ENCODE measurements at places on chromosomes 7 and 10.

DNA sequence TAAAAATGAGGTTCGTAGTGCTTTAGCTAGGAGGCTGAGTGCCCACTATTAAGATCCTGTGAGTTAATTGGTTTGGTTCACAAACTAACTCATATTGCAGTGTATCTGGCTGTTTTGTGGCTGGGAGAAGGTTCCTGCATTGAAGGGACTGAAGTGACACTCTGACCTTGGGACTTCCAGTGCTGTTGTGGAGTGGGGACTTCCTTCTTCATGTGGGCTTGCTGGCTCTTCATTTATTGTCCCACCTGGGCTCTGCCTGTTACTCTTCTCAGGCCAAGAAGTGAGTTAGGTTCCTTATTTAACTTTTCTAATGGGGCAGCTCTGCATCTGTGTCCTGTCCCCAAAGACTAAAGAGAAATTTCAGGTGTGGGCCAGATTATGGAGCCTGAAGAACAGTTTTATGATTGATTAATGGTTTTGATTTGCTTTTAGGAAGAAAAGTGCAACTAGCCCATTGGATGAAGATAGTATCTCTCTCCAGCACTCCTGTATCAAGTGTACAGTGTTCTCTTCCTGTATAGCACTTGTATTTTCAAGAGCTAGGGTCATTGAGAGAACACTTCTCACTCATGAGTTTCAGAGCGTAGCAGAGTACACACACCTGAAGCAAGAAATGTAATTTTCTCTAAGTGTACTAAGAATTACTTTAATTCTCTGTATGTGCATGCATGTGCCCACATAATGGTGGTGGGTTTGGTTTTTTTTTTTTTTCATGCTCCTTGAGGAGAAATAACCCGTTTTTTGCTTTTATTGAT is 54.8 kb downstream of the AUTS2 start:
- DNase-seq, result no peak

GRCh38 chr7:154777023-154777422 is 225.9 kb downstream of the PAXIP1 start:
- no peak for DNase-seq

- no peak for DNase-seq
Observed at GRCh38 chr10:3460420-3461128, 288.0 kb upstream of the PITRM1 start.

- no peak for DNase-seq
Observed at GRCh38 chr10:30762620-30763019, 133.1 kb upstream of the LYZL2 start.

DNA sequence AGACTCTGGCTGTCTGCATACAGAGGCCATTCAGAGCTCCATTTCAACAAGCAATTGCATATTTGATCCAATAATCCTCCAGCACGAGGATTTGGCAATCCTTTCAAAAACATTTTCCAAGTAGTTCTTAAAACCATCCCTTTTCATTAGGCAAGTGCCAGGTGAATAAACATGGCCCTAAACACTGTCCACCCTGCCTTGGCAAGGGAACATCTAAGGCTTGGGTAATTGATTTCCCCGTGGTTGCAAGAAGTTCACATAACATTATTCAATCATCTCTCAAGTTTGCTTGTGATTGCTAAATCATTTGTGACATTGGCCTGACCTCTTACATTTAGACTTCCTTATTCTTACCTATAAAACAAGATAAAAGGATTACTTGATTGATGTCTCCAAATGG is 175.2 kb downstream of the CTTNBP2 start:
- no peak for DNase-seq

DNA sequence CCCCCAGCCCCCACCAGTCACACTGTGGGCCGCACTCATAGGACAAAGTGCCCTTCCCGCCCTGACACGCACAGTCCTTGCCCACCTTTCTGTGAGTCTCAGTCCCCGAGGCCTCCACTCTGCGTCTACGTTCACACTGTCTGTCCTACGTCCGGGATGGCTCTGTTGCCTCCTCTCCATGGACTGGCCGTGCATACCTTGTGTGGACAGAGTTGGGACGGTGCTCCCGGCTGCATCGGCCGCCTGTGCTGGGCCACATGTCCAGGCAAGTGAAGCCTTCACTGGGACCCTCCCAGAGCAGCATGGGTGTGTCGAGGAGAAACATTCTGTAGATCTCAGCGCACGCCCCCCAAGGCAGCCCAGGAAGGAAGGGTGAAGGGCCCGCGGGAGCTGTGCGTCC is 239.0 kb downstream of the MGMT start:
- no peak for DNase-seq

GRCh38 chr10:137606-138005 is 2.4 kb downstream of the ZMYND11 start:
- no peak for DNase-seq

- DNase-seq, result no peak
Observed at GRCh38 chr7:24582166-24582565, 8.9 kb downstream of the PALS2 start.

GRCh38 chr10:13437026-13437555 is 89.0 kb upstream of the SEPHS1 start:
- no peak for DNase-seq

DNA sequence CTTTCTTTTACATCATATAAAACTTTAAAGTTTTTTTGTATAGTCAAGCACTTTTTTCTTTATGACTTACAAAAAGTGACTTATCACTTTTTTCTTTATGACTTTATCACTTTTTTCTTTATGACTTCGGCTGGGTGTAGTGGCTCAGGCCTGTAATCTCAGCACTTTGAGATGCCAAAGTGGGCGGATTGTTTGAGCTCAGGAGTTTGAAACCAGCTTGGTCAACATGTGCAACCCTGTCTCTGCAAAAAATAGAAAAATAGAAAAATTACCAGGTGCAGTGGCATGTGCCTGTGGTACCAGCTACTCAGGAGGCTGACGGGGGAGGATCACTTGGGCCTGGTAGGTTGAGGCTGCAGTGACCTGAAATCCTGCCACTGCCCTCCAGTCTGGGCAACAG is 108.8 kb upstream of the CSTF2T start:
- no peak for DNase-seq

GRCh38 chr7:101536232-101536631 is 92.9 kb downstream of the MYL10 start:
- no peak for DNase-seq

GRCh38 chr10:58518775-58519174 is 6.1 kb downstream of the BICC1 start:
- no peak for DNase-seq

GRCh38 chr10:95906677-95907455 is 909 bp upstream of the CC2D2B start:
- no peak for DNase-seq

GRCh38 chr10:112082120-112082519 is 101.4 kb downstream of the GPAM start:
- DNase-seq, result no peak

DNA sequence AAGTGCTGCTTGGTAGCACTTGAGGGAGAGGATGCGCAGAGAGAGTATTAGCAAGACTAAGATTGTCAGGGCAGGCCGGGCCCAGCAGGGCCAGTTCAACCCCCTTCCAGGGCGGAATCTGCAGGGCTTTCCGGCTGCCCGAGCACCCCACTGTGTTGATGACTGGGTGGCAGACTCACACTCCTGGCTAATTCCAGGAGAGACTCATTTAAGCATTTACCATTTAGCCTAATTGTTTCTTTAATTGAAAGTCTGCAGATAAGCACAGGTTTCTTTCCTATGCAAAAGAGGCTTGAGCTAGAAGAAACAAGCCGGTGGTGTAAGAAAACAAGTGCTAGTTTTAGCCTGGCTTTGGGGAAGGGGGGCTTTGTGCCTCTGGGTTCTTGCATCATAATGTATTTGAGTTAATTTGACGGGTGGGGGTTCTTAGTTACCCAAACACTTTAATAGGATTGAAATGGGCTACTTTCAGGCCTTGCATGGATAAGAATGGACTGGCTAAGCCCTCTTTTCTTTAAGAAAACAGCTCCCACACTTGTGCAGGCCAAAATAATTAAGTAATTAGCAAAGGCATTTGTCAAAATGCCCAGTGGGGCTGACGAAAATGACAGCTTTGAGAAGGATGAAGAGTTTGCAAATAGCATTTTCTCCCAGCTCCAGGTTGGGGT is 201.3 kb downstream of the MYOF start:
- DNase-seq, result no peak

DNA sequence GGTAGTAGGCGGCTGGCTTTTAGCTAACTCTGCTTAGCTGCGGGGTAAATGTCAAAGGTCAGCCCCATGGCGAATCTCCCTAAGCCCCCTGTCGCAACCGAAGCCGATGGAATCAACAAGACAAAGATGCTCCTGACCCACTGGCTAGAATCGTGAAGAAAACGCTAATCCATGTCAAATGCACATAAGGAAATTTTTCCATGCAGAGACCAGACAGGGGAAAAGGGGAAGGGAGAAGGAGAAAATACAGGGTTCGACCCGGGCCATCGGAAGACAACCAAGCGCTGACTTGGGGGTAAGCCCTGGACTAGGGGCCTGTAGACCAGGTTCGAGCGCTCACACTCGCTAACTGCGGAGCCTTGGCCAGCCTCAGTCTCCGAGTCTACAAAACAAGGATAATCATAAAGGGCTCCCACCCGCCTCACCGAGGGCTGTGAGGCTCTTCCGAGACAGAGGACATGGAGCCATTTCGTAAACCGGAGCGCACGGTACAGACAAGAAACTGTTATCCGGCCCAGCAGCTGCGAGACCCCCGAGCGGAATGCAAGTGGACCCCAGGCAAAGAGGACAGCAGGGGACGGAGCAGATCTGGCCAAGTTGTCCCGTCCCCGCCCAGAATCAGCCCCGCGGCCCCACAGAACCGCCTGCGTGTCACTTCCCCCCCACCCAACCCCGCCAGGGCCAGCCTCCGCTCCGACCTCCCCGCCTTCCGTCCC is 507 bp downstream of the SAR1A start:
- DNase-seq, result no peak

DNA sequence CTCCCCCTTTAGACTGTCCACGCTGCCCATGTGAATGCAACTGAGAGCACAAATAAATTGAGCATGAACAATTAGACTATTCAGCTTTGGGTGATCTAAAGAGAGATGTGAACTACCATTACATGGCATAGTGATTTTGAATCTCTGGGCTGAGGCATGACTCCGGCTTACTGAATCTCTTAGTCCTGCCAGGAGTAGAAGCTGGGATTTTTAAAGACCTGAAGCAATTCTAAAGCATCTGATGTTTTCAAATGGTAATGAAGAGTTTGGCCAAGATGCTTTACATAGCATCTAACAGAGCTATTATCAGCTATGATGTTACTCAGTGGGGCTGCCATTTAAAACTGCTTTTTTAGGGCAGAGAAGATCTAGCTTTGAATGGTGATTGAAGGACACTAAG is 1059.1 kb downstream of the SORCS3 start:
- no peak for DNase-seq

GRCh38 chr10:123485341-123485960 is 180.7 kb upstream of the GPR26 start:
- no peak for DNase-seq

DNA sequence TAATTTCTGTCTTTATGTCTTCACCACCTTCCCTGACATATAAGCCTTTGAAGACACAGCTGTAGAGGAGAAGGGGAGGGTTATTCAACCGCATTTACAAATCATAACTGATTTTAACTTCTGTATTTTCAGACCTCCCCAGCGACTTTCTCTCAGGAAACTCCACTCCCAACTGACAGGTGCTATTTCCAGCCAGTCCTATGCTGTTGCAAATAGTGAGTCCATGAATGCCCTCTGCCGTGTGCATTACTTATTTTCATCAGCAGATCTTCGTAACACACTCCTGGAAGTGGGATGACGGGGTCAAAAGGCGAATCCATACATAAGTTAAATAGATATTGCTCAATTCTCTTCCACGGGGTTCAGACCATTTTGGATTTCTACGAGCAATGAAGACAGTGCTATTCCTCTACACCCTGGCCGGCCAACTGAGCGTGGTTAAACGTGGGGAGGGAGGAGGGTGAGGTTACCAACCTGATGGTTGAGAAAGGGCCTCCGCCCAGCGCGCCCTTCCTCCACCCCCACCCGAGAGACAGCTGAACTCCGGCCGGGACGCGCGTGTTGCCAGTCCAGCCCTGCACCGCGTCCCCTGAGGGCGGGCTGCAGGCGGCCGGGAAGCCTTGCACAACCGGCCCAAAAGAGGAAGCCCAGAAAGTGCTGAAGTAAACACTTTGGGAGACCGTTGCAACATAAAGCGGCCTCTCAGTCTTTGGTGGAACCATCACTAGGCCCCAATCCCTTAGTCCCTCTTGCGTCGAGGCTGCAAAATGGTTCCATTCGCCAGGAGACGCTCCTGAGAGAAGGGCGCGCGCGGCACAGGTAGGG is at the start of gene APBB1IP:
APBB1IP (plus strand) TSS at position 705 of the 825 bp plus-strand sequence. CDS start 53,986 bp downstream, outside the sequence.
- DNase-seq, result no peak

DNA sequence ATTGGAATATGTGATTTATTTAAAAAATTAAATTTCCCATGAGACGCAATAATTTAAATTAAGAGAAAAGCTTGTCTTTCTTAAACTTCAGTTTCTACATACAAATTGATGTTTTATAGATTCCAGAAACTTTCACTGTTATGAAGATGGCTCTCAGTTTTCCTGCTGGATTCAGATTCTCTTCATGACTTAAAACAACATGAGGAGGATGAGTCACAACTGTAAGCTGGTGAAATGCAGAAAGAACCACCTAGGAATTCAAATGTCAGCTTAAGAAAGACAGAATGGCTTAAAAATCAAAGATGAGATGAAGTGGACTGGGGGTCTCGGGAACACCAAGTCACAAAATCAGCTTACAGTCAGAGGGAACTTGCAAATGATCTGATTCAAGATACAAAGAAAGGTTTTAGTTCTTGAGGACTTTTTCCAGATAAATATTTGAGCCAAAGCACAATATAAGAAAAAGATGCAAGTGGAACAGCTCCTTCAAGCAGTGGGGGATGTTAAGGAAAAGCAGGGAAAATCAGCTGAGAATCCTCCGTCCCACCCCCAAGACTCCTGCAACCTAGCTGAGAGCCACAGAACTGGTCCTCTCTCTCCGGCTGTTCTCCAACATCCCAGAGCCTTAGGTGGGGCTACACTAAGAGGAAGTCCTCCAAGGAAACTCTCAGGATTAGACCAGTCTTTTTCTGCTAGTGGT is 279.8 kb downstream of the KCNMA1 start:
- no peak for DNase-seq

DNA sequence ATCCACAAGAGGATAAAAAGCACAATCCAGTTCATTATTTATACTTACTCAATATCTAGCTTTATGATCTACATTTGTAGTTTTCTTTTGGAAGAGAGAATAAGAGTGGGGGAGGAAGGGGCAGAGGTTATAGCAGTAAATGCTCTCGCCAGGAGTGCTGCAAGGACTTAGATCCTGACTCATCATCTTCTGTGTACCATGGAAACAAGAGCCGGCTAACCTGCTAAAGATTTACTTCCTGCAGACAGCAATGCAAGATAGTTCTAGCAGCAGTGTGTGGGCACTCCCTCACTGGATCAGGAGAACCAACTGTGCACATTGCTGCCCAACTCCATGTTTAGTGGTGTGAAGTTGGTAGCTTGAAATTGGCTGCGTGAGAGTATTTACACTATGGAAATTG is 47.7 kb upstream of the TRIL start:
- DNase-seq, result no peak

DNA sequence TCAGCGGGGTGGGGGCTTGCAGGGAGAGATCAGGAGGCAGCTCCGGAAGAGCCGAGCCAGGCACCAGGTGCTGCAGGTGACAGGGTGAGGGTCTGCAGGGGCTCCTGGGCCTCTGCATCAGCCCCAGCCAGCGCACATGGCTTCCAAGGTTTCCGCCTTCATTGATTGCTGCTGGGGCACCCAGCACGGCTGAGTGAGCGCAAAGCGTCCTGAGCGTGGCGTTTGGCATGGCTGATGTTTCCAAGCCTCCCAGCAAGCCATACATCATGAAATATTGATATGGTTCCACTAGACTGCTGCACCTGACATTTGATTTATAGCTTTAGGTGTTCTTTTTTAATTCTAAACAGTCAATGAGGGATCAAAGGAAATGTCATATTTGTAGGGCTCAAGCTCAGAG is 259.0 kb downstream of the WDR37 start:
- no peak for DNase-seq

Measured in GOT3 (cell line).